SHP77 treated with DMSO at 0.1 percent for 48 hours (cell line): ENCODE measurements at places on chromosomes 11 and 22.

- DNase-seq: no peak
These were observed 78.3 kb downstream of the CTTN start for GRCh38 chr11:70476669-70477068.

GRCh38 chr11:75931124-75931523 lies 116.1 kb downstream of the UVRAG start:
- DNase-seq: no peak

DNA sequence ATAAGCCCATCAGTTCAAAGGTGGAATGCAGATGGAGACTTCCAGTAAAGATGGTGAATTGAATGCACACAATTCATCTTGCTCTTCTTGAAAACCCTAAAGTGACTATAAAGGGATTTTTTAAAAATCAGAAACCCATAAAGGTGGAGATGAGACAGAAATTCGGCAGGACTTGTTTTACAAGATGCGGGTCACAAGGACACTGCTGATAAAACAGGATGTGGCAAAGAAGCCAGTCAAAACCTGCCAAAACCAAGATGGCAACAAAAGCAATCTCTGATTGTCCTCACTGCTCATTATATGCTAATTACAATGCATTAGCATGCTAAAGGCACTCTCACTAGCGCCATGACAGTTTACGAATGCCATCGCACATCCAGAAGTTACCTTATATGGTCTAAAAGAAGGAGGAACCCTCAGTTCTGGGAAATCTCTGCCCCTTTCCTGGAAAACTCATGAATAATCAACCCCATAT lies 137.1 kb downstream of the NECTIN1 start:
- DNase-seq: no peak

DNA sequence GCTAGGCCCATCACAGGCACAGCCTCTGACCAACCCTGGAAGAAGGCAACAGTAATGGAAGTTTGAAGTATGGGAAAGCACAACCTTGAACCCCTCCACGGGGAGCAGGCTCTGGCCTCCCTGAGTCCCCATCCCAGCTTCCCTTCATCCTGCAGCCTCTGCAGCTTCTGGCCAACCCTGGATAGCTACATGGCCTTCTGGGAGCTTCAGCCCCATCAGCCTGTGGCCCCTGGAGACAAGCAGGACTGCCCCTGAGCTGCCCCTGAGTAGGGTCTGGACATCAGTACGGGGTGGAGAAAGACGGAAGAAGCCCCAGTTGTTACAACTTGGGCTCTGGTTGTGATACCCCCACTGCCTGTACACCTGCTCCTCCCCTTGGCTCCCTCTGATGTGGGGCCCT lies 113.8 kb upstream of the CD82 start:
- DNase-seq: no peak

GRCh38 chr11:103851166-103851651 lies 185.2 kb upstream of the DDI1 start:
- DNase-seq: no peak

GRCh38 chr22:49525801-49526535 lies 301.7 kb downstream of the BRD1 start:
- no peak for DNase-seq

DNA sequence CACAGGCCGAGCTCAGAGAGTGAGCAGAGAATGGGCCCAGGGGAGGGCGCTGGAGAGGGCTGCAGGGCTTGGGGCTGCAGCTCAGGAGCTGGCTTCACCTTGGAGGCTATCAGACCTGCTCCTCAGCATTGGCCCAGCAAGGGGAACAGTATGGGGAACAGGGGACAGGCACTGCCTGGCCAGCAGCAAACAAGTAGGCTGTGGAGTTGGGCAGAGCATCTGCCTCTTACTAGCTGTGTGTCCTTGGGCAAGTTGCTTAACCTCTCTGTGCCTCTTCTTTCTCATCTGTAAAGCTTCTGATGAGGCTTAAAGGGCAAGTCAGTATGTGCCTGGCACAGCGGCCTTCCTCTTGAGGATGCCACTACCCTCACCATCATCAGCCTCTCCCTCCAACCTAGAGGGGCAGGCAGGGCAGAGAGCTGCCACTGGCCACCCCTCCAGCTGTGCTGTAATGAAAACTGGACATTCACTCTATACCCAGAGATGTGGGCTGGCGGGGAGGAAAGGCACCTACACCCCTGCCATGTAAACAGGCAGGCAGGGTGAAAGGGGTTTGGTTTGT lies 7.5 kb upstream of the CDKN1C start:
- no peak for DNase-seq

GRCh38 chr11:6576471-6577373 lies 26.7 kb downstream of the RRP8 start:
- DNase-seq: no peak

GRCh38 chr22:21014726-21015465 lies at the start of gene P2RX6:
P2RX6 (plus strand) TSS chr22:21015165; CDS start chr22:21015175, 10 bp downstream.
- peak; percentile 47 for DNase-seq

- no peak for DNase-seq
These were observed 6.8 kb upstream of the P2RY6 start for GRCh38 chr11:73265278-73265810.

DNA sequence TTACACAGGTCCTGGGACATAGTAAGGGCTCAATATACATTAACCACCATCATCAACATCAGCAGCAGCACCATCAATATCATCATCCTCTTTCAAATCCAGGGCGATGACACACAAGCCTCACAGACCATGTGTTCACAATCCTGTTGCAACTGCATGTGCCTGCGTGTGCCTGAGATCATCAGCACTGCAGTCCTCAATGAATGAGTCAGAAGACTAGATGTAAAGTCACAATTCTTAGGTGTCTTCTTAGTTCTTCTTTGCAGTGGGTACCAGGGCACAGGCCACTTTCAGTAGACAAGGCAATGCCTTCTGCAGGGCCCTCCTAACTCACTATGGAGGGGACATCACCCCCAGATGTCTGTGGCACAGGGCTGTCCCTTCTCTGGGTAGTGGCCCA lies 111.1 kb downstream of the MYO18B start:
- DNase-seq: no peak

DNA sequence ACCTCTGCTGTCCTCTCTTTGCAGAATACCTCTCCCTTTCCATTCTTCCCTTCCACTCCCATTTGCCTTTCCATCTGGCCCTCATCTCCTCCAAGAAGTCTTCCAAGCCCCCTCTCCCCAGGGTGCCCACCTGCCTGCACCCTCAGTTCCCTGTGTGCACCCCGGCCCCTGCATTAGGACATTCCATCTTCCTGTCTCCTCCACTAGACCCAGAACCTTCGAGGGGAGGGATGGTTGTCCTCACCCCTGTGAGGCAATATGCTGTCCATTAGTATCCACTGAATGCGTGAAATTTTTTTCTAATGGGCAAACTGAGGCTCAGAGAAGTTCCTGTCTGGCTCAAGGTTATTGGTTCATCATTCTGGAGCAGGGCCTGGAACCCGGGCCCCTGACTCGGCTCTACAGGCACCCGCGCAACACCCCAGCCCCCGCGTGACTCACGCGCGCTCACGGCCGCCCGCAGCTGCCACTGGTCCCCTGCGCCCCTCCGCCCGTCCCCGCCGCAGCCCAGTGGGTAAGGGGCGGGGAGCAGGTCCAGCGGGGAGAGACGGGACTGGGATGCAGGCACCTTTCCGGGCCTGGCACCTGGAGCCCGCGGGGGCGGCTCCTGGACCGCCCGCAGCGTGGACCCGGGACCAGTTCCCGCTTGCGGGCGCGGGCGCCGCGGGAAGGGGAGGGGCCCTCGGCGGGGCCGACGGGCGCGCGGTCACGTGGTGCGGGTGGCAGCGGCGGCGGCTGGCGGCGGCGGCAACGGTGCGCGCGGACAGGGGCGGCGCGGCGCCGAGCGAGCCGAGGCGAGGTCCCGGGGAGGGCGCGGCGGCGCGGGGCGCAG lies 7.0 kb downstream of the SEPTIN3 start:
- DNase-seq: no peak

DNA sequence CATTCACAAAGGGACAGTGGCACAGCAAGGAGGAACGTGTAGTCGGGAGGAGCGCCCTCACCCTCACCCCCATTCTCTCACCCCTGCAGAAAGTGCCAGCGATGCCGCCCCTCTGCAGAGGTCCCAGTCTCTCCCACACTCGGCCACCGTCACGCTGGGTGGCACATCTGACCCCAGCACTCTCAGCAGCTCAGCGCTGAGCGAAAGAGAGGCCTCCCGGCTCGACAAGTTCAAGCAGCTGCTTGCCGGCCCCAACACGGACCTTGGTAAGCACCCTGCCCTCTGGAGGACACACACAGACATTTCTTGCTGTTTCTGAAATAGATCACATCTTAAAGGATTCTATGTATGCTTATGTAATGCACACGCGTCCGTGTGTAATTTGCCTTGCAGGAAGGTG lies 34.9 kb downstream of the TBC1D22A start:
- no peak for DNase-seq

DNA sequence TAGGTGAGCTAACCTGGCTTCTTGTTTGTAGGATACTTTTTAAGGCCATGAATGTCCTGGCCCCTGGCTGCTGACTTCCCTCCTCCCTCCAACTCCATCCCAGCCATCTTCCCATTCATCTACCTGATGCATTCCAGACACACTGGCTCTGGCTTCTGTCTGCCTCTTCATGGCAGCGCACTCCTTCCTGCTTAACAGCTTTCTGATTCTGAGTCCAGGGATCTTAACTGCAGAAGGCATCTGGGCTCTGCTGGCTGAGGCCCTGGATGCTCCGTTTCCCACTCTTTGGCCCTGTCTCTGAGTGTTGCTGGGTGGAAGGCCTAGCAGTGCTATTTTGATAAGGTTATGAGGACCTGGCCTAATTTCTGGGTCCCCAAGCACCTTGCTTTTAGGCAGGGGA lies 1.8 kb upstream of the THY1 start:
- no peak for DNase-seq

GRCh38 chr11:64457416-64458010 lies 98.6 kb downstream of the RPS6KA4 start:
- no peak for DNase-seq

- DNase-seq: no peak
These were observed 78.2 kb downstream of the PPFIBP2 start for GRCh38 chr11:7591987-7592386.

DNA sequence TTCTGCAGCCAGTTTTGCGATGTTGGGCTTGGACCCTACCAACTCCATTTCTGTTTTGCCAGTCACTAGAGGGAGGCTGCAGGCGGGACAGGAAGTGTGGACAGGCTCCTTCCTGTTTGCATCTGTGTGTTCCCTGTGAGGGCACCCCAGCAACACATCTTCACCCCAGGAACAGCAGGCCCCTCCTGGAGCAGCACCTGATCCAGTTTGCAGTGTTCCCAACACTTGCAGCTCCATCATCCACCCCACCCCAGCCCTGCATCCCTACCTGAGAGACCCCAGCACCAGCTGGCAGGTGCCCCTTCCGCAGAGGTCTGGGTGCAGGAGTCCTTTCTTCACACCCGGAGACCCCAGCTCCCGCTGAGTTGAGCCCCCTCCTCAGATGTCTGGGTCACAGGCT lies 7.4 kb upstream of the VSIG10L2 start:
- DNase-seq: no peak

DNA sequence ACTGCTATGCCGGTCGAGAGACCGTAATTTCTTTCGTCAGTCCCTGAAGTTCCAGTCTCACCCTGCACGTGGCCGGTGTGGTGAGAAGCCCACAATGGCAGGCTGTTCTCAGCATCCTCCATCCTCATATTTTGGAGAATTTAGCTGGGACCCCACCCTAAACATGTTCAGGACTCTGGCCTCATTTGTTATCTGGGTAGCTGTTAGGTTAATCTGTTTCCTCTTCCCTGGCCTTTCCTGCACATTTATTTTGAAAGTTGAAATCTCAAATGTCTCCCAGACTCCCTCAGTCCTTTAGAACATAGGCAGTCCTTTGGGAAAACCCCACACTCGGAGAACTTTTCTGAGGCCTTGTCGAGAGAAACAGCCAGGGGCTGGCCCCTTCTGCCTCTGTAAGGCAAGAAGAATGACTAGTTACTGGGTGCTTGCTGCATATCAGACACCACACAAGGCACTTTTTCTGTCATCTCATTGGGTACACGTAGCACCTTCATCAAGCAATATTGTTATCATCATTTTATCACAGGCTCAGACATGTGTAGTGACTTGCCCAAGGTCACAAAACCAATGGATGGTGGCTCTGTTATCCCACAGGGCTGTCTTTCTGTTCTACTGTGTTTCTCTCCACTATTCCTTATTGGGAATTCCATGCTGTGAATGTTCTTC lies 109.3 kb upstream of the CRYBB3 start:
- no peak for DNase-seq

GRCh38 chr11:69479591-69480271 lies 1.7 kb upstream of the LINC01488 start:
- no peak for DNase-seq

- no peak for DNase-seq
These were observed 23.6 kb upstream of the PDE2A start for GRCh38 chr11:72697814-72698213.

GRCh38 chr11:18222814-18223421 lies 13.7 kb downstream of the SAA4 start:
- no peak for DNase-seq

GRCh38 chr11:9868641-9869040 lies 204.8 kb downstream of the SWAP70 start:
- DNase-seq: no peak

GRCh38 chr11:77442394-77443053 lies 31.4 kb downstream of the PAK1 start:
- DNase-seq: no peak

DNA sequence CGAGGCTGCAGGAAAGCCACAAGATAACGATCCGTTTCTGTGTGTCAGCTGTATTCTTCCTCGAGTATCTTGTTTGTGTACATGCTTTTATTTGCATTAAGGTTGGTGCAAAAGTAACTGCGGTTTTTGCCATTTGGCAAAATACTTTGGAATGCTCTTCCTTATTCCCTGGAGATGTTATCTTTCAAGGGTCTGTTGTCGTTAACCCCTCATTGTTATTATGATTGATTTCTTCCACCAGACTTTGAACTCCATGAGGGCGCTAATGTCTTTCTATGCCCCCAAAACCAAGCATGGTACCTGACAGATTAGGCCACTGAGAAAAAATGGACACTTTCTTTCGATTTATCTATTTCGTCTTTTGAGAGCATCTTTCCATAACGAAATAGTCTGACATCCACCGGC lies 563 bp upstream of the PSMA1 start:
- DNase-seq: no peak

DNA sequence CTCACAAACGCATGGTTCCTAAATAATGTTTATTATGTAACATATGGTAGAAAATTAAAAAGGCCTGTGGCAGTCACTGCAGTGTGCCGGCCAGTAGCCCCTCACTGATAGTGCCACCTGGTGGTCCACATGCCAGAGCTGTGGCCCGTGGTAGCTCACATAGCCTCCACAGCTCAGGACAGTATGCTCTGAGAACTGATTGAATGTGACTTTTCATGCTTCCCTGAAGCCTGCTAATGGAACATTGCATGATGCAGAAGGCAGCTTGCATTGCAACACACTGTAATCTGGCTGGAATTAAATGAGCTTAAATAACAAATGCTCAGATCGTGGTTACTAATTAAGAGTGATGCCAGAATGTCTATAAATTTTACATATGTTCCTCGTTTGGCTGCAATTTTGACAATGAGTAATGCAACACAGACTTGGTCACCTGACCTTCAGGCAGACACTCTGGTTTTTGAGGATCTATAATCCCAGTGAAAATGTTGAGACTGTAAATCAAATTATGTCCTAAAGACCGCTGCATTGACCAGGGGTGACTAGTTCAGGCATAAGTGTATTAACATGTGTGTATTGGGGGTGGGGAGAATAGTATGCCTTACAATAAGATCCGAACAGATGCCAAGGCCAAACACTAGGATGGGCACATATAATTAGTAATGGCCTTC lies 566.4 kb downstream of the METTL15 start:
- no peak for DNase-seq
